ENCODE measurements at places on chromosomes 13 and 19.

DNA sequence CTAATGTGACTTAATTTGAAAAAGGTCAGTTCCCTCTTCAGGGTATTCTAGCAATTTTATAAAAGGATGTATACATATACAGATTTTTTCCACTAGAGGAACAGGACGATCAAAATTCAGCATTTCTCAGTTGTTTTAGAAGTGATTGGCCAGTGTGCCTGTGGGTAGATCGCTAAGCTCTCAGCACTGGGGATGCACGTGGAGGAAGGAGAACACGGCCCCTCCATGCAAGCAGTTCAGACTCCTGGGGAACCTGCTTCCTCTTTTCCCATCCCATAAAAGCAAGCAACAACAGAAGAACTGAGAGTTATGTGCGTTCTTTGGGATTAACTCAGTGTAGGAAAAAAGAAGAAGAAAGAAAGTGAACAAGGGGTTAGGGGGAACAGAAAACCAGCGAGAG is 328.8 kb downstream of the FOXO1 start:
- DNase-seq = no peak

GRCh38 chr13:112966776-112967175 is 2.2 kb upstream of the MCF2L start:
- DNase-seq = no peak

- no peak for DNase-seq
These were observed 518 bp downstream of the NUDT19 start for GRCh38 chr19:32691952-32692726.

GRCh38 chr19:47469719-47470118 is 2.0 kb downstream of the SLC8A2 start:
- no peak for DNase-seq

DNA sequence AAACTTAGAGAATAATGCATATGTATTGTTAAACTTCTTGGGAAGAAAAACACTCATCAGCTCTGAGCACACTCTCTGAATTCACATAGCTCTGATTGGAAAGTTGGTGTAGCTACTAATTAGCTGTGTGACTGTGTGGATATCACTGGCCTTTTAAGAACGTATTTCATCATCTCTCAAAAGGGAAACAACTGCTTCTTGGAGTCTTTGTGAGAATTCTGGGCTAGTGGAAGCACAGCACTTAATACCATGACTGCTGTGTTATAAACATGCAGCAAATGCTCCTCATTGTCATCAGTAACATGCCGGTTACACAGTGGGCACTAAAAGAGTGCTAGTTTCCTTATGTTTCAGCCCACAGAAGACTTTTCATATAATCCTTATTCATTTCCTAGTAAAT is 220.9 kb upstream of the CSNK1A1L start:
- DNase-seq = no peak

- no peak for DNase-seq
These were observed 669.2 kb downstream of the DIAPH3 start for GRCh38 chr13:59494560-59494970.

DNA sequence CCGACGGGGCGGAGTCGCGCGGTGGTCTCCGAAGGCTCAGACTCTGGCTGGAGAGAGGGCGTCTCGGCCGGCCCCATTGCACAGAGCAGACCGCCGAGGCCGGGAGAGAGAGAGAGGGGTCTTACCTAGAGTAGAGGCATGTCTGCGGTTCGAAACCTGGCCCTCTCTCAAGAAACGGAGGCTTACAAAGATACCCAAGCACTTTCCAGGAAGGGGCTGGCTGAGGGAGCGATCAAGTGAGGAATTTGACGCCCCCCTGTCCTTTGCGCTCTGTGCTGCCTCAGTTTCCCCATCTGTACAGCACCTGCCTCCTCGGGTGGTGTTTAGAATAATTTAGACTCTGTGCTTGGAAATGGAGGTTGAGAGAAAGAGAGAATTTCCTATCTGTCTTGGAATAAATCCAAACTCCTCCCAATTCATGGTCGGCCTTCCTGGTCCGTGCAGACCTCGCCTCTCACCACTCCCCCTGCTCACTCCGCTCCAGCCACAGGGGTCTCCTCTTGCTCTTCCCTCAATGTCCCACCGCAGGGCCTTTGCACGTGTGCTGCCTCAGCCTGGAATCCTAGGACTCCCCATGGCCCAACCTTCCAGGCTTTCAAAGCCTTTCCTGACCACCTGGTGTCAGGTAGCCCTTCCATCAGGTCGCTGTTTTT is 658 bp upstream of the ISOC2 start:
- no peak for DNase-seq

GRCh38 chr13:57286511-57287098 is 119.6 kb downstream of the PRR20E start:
- DNase-seq = no peak

DNA sequence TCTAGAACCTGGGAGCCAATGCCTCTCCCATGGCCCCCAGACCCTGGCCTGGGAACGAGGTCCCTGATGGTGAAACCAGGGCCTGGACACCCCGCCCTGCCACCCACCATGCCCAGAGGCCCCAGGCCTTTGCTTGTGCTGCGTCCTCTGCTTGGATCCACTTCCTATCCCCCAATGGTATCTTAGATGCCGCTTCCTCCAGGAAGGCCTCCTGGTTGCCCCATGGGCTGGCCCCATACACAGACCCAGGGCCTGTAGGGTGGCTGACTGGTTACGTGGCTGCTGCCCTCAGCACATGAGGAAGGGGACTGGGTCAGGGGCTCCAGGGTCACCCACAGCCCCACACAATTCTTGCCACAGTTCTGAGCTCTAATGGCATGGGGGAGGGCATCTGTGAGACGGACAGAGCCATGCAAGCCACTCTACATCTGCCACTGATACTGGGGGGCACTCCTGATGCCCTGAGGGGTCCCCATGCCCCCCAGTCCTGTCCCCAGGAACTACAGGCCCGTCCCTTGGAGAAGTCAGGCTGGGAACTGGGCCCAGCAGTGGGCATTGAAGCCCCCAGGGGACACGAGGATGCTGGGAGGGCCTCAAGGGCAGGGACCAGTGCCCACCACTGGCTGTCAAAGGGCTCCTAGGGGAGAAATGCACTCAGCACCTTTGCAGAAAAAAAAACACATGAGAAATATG is 5.0 kb downstream of the RPL36 start:
- DNase-seq = no peak

DNA sequence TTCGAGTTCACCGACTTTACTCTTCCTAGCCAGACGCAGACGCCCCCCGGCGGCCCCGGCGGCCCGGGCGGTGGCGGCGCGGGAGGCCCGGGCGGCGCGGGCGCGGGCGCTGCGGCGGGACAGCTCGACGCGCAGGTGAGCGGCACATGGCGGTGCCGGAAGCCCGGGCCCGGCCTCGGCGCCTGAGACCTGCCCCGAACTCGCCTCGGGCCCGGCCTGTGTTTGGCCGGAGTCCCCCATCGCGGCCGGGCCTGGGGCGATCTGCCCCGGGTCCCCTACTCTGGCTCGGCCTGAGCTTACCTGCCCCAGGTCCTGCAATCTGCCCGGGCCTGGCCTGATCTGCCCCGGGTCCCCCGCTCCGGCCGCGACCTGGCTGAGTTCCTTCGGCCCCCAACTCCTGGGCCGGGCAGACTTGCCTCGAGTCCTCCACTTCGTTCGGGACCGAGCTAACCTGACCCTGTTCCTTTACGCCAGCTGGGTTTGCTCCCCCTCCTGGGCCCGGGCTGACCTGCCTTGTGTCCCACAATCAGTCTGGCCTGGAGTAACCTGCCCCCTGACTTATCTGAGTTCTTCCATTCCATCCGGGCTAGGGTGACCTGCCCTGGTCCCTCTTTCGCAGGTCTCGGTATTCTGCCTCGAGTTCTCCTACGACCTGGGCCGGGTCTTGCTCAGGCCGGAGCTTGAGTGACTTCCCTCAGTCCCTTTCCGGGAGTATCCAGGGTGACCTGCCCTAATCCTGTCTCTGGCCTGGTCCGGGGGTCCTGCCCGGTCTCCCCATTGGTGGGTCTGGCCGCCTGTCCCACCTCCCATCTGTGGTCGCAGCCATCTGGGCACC is 764 bp downstream of the UPF1 start:
- no peak for DNase-seq

DNA sequence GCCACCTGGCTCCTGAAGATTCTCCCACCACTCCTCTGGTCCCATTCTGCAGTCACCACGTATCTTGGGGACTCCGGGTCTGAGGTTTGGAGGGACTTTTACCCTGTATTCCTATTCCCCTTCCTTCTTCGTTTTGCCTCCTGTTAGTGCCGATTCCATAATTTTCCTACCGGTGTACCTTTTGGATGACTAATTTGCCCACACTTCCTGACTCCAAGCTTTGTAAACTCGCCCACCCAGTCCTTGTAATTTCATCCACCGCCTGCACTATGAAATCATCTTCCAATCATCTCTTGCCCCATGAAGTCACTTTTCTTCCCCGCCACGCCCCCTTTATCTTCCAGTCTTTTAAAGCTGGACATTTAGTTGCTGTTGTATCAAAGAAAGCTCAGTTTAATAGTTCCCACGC is 572 bp downstream of the UCHL3 start:
- DNase-seq = no peak

- no peak for DNase-seq
These were observed 3.5 kb downstream of the LRP3 start for GRCh38 chr19:33197591-33198000.

- no peak for DNase-seq
These were observed 117.7 kb downstream of the KCNRG start for GRCh38 chr13:50132904-50133357.

GRCh38 chr13:33426131-33426530 is 140.6 kb upstream of the STARD13 start:
- no peak for DNase-seq

DNA sequence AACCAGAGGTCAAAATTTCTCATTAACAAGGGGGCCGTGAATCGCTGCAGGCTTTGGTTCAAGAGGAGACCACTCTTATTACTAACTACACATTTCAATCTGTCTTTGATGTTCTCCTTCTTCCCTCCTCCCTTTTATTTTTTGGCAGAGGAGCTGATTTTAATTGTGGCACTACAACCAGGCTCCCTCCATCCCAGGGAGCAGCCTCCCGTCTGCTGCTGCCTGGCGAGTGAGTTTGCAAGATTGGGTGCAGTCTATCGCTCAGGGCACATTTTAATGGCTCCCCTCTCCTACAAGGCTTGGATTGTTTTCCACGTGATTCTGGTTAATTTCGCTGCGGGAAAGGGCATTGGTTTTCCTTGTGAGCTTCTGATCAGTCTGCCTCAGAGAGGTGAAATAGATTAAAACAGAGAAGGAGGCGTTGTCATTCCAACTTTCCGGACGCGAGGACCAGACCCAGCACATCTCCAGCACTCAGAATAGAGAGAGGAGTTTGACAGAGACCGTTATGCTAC is 81.4 kb downstream of the KCTD15 start:
- DNase-seq = no peak
